DMS79 treated with DMSO at 0.1 percent for 48 hours (cell line): ENCODE measurements at places on chromosomes 1 and 21.
A peak's percentile ranks its signal among the peaks of the same experiment; 100 is the strongest.

DNA sequence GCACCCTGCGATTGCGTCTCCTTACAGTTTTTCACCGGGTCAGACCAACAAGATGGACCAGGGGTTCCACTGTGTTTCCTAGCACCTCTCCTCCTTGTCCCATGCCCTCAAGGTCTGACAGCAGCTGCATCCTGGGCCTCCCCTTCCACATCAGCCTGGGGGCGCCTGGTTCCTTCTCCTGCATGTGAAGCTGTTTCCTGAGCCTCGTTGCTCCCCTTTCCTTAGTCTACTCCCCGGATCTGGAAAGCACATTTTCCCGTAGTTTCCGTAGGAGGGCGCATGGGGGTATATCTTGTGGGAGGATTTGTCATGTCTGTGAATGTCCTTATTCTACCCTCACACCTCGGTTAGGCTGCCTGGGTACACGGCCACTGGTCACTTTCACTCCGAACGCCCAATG lies 6.1 kb downstream of the PRDM15 start:
- DNase-seq: no peak

DNA sequence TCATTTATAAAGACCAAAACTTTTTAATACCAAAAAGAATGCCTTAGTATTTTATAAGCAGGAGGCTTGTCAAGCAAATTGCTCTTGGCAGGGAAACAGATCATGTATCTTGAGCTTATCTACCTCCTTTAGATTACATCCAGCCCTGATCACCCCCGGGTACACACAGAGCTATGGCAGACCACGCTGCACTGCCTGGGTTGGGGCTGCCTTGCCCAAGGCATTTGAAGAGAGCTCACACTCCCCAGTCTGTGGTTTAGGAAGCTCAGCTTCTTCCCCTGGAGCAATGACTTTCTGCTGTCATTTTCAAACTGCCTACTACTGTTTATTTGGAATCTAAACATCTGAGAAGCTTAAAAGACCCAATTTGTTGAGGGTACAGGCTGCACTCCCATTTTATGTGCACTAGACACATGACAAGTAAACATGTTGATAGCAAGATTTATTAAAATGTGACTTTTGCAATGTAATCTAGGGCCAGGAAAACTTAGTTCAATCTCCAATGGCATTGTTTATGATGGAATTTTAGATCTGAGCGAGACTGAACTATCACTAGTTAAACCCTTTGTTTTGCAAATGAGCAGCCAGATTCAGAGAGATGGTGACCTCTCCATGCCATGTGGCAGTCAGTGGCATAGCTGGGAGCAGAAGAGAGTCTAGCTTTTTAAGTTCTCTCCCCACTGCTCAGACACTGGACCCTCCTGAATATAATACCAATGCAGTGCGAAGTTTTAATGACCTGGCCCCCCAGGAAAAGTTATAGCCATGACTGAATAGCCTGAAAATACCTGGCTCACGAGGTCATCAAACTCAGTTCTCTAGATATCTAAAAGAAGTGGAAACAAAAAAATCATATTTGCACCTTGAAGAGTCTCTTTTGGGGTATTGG lies 214.9 kb downstream of the HLX start:
- no peak for DNase-seq

- no peak for DNase-seq
Observed at GRCh38 chr21:27776925-27777553, 810.2 kb upstream of the ADAMTS5 start.

DNA sequence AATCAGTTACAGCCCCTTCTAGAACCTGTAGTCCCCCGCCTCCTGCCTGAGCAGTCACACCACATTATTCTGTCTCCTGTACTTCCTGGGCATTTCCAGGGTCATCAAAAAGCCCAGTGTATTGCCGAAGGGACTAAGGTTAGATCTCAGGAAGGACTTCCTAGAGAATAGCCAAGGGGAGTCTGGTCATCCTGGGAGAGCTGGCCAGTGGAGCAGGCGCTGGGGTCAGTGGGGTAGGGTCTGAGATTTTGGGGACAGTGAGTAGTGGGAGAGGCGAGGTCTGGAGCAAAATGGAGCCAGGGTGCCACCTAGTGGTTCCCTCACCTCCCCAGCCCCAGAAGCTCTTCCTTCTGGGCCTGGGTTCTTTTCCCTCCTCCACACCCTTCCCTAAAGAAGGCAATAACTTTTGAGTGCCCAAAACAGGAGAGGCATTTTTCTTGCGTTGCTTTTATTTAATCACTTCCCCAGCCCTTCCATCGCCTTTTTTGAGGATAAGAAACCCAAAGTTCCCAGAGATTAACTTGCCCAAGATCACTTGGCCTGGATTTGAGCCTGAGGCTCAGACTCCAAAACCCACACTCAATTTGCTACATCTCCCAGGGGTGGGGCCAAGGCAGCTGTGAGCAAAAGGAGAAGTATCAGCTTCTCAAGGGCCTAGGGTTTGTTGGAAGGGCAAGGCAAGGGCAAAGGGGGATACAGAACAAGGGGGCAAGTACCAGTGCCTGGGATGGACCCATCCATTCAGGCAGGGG lies 7.3 kb upstream of the PMVK start:
- peak; percentile 24 for DNase-seq

DNA sequence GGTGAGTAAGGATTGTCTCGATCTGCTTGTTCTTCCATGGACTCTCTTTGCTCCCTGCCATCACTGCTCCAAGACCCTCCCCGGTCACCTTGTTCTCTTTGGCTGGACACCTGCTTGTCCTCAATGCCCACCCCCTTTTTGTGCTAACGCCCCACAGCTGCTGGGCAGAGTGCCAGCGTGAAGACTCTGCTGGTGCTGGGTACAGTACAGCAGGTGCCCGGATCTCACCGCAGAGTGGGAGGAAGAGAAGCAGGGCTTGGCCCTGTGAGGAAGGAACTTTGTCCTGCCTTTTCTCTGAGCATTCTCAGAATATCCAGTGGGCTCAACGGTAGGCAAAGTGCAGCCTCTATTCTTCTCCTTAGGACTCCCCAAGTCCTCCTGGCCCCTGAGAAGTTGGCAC lies 90.1 kb downstream of the PLXNA2 start:
- peak; percentile 83 for DNase-seq

GRCh38 chr1:66852870-66853269 lies 51.8 kb upstream of the INSL5 start:
- DNase-seq: no peak

DNA sequence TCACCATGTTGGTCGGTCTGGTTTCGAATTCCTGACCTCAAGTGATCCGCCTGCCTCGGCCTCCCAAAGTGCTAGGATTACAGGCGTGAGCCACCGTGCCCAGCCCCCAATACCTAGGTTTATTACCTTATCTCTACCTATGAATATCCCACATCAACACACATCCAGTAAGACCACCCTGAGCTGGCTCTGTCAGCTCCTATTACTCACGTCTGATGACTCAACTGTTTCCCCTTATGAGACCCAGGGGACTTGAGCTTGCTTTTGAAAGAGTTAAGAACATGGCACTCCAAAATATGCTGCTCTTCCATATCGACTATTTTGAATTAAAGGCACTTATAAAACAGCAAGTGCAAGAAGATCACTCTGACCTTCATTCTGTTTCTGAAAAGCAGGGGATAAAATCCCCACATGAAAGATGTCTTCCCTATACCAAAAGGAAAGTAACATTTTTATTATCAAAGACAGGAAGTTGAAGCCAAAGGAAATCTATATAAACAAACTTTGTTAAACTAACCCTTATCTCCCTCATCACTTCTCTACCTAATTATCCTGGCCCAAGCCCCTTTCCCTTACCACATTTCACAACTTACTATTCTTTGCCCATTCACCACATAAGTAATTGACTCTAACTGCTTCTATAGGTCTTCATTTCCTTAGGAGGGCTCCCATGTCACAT lies 41.3 kb upstream of the OSBPL9 start:
- no peak for DNase-seq

GRCh38 chr1:198725090-198725489 lies 86.2 kb downstream of the PTPRC start:
- no peak for DNase-seq

- no peak for DNase-seq
Observed at GRCh38 chr1:46168477-46168876, 6.4 kb upstream of the TSPAN1 start.

GRCh38 chr1:161153682-161154337 lies at the start of gene UFC1:
Gene UFC1, plus strand, starts transcription at chr1:161153978. Its CDS starts 20 bp downstream, at chr1:161153998.
- DNase-seq: peak; percentile 91

GRCh38 chr1:170533298-170533697 lies 1.3 kb downstream of the GORAB start:
- DNase-seq: no peak

DNA sequence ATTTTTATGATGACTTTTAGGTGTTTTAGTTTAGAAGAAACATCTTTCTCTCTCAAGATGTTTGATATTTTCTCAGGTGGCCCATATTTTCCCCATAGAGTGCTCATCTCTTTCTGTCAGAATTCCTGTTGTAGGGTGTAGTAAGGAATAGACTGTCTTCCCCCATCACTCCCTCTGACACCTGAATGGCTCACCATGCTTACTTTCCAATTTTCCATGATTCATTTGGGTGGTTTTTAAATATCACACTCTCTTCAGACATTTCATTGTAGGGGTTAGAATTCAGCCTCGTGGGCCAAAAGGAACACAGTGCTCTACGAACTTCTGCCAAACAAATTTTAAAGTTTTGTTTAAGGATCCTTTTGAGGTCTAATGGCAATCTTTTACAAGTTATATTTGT lies 24.0 kb downstream of the GIPC2 start:
- DNase-seq: no peak

GRCh38 chr1:163826500-163826899 lies 504.7 kb downstream of the NUF2 start:
- DNase-seq: peak; percentile 94

- DNase-seq: no peak
Observed at GRCh38 chr1:80153762-80154161, 1147.2 kb upstream of the ADGRL4 start.

GRCh38 chr1:87473203-87473661 lies 144.6 kb downstream of the LMO4 start:
- DNase-seq: no peak

- DNase-seq: no peak
Observed at GRCh38 chr21:42443181-42443785, 39.6 kb downstream of the UBASH3A start.

- DNase-seq: no peak
Observed at GRCh38 chr1:206725109-206725963, 40.6 kb downstream of the MAPKAPK2 start.

- no peak for DNase-seq
Observed at GRCh38 chr1:32012709-32013385, 821 bp upstream of the KHDRBS1 start.

DNA sequence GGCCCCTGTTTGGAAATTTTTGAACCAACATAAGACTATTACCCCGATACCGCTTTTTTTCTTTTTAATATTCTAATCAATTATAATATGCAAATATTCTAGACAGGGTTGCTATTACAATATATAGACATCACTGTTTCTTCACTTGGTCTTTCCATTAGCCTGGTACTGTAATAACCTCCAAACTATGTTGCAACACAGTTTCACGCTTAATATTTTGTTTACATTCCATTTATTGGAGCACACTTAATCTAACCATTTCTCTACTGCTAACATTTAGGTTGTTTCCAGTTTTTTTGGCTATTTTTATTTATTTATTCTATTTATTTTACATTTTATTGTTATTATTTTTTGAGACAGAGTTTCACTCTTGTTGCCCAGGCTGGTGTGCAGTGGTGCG lies 17.6 kb upstream of the NID1 start:
- no peak for DNase-seq

DNA sequence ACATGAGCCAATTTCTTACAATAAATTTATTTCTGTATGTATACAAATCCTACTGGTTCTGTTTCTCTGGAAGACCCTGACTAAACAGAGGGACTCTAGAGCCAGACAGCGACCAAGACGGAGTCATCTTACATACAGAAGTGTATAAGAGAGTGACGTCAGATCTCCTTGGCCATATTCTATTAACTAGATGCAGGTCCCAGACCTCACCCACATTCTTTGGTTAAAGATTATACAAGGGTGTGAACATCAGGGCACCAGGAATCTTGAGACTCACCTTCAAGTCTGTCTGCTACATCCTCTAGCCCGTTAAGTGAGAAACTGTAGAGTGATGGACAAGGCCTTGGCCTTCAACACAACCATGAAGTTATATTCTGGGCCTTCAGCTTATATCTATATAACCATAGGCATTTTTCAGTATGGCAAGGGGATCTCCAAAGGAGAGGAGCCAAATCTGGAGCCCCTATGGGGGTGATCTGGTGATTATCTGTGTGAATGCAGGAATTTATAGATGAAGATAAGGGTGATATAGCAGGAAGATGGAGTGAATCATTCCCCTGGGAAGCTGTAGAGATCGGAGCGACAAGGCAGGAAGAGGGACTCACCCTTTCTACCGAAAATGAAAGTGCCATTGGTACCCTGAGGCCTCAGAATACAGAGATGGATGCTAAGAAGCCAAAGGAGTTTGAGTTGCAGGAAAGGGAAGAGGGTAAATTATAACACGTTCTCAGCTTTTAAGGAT lies 83.9 kb downstream of the ADAMTS1 start:
- no peak for DNase-seq

- no peak for DNase-seq
Observed at GRCh38 chr1:111695801-111696200, 43.4 kb downstream of the INKA2 start.

DNA sequence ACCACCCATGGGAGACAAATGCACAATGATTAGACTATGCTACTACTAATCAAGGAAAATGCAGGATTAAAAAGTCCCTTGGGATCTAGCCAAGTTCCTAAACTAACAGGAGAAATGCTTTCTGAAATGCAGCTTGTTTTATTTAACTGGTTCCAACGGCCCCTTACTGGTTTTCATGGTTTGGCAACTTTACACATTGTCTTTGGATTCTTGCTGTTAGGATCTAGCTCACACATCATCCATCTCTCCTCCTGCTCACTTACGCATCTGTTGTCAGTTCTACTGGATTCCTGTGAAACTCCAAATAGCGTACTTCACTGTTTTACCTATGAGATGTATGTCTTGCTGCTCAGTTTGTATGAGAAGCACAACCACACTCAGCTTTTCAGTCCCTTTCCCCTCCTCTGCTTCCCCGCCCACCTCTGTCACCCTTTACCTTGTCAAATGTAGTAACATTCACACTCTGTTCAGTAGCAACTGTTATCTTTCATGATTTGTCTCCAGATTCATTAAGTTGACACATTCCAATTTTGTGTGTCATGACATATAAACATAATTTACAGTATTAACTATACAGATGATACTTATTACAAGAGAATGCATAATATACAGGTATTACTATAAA lies 130.1 kb downstream of the SIM2 start:
- no peak for DNase-seq

- no peak for DNase-seq
Observed at GRCh38 chr1:53625049-53625448, 113.9 kb downstream of the GLIS1 start.

DNA sequence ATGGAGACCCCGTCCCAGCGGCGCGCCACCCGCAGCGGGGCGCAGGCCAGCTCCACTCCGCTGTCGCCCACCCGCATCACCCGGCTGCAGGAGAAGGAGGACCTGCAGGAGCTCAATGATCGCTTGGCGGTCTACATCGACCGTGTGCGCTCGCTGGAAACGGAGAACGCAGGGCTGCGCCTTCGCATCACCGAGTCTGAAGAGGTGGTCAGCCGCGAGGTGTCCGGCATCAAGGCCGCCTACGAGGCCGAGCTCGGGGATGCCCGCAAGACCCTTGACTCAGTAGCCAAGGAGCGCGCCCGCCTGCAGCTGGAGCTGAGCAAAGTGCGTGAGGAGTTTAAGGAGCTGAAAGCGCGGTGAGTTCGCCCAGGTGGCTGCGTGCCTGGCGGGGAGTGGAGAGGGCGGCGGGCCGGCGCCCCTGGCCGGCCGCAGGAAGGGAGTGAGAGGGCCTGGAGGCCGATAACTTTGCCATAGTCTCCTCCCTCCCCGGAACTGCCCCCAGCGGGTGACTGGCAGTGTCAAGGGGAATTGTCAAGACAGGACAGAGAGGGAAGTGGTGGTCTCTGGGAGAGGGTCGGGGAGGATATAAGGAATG lies 505 bp downstream of the LMNA start:
- DNase-seq: peak; percentile 39
